ENCODE measurements at places on chromosomes 11 and 22.

DNA sequence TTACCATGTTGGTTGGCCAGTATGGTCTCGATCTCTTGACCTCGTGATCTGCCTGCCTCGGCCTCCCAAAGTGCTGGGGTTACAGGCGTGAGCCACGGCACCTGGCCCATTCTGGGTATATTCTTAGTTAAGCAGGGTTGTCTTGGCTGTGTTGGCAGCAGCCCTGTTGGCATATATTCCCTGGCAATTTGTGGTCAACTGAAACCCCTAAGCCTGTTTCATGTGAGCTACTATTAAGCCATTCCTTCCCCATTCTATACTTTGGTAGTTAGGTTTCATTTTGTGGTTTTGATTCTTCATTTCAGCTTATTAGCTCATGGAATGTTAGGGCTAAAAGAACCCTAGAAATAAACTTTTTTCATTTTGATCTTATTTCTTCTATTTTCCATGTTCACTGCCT is 22.2 kb upstream of the IL18BP start:
- no peak for DNase-seq

- DNase-seq: no peak
Observed at GRCh38 chr11:36724742-36725385, 126.8 kb upstream of the RAG2 start.

DNA sequence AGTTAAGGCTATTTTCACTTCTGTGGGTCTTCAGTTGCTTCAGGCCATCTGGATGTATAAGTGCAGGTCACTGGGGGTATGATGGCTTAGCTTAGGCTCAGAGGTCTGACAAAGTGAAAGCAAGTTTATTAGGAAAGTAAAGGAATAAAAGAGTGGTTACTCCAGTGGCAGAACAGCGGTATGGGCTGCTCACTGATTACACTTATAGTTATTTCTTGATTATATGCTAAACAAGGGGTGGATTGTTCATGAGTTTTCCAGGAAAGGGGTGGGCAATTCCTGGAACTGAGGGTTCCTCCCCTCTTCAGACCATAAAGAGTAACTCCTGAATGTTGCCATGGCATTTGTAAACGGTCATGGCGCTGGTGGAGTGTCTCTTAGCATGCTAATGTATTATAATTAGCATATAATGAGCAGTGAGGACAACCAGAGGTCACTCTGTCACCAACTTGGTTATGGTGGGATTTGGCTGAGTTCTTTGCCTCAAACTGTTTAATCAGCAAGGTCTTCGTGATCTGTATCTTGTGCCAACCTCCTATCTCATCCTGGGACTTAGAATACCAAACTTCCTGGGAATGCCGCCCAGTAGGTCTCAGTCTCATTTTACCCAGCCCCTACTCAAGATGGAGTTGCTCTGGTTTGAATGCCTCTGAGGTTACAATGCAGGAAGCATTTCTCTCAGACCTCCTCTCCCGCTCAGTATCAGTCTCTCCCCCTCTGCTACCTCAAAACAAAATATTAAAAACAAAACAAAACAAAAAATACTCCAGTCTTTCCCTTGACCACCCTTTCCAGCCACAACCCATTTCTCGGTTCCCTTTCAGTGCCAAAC is 106.6 kb upstream of the SLC22A12 start:
- no peak for DNase-seq

DNA sequence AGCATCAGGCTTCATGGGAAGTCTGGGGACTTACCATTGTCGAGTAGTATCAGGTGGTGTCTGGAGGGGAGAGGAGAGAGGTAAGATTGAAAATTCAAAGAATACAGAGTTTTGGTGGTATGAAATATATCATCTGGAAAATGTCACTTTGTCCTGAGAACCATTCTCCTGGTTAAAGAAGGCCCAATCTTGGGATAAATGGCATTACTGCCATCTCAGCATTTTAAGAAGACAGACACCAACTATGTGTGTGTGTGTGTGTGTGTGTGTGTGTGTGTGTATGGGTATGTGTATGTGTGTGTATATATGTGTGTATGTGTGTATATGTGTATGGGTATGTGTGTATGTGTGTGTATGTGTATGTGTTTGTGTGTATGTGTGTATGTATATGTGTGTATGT is 673.3 kb downstream of the NTM start:
- no peak for DNase-seq

- DNase-seq: no peak
Observed at GRCh38 chr22:42637555-42637954, 2.8 kb downstream of the ATP5MGL start.

DNA sequence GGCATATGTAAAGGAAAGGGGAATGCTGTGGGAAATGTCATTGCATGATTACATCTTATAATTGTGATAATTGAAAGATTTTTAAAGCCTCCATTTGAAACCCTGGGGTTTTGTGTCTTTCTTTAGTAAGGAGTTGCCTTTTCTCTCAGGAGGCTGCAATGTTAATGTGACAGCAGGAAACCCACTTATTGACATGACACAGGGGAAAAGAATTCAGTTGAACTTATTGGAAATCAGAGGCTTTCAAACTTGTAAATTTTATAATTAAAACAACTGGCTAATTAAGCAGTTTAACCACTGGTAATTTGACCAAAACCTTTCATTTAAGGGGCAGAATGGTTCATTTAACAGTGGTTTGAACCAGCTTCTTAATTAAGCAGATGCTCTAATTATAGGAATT is 31.2 kb downstream of the MRPL48 start:
- no peak for DNase-seq

- no peak for DNase-seq
Observed at GRCh38 chr11:106920899-106921509, 97.3 kb downstream of the GUCY1A2 start.

GRCh38 chr11:68695531-68695930 is 11.2 kb downstream of the GAL start:
- no peak for DNase-seq

DNA sequence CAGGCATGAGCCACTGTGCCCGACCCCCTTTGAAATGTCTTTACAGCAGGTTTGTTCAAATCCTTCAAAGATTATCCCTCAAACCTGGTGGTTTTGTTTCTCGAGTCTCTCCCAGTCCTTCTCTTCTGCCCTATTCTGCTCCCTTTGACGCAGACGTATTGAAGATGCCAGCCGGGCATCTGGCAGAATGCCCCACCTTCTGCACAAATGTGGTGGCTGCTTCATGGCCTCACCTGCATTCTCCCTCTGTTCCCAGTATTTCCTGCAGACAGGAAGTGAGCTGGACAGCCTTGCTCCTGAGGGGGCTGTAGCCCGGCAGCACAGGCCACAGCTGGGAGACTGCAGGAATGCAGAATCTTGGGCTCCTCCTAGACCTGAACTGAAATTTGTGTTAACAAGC is 4.8 kb upstream of the NAP1L4 start:
- DNase-seq: no peak

DNA sequence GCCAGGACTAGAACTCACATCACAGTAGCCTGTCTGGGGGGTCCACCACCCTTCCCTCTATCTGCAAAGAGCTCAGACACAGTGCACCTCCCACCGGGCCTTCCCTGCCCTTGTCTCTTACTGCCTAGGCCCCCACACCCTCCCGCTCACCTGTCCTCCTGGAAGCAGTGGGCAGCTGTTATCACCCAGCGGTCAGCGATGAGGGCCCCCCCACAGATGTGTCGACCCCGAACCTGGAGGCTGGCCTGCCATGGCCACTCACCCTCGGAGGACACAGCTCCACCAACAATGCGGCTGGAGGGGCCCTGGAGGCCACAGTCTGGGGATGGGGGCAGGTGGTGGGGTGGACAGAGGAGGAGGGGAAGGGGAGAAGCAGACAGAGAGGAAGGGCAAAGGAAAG is 18.8 kb downstream of the KCTD17 start:
- DNase-seq: no peak

GRCh38 chr11:108518581-108518980 is 20.4 kb upstream of the POGLUT3 start:
- DNase-seq: no peak

- no peak for DNase-seq
Observed at GRCh38 chr11:110573411-110573810, 138.8 kb downstream of the ARHGAP20 start.
